Activated naive CD8-positive, alpha-beta T cell treated with anti-CD3 and anti-CD28 coated beads, Interleukin-2, amount 10 ng/mL, durations not matched to agents 7 days and 5 days (primary cell): ENCODE measurements at places on chromosomes 12 and 14. TPM values are rescaled to one million over a fixed set of nuclear protein-coding genes. Genes with fewer than 3 reads are reported as not detected.

GRCh38 chr14:56131865-56132833 lies 13.9 kb downstream of the PELI2 start:
- no peak for DNase-seq

DNA sequence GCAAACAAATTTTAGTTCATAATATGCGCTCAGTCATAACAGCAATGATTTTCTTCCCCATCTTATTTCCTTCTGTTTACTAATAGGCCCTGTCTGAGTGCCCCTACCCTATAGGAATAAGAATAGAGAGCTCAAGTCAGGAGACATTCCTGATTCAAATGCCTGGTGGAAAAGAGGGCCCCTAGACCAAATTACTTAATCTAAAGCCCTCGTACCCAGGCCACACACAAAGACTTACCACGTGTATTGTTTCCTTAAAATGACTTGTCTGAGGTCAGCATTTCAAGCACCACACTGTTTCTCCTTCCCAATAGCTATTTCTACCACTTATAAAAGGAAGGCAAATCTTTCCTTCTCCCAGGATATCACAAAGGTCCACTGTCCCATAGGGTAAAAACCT lies 314.9 kb upstream of the TMTC1 start:
- DNase-seq: no peak

DNA sequence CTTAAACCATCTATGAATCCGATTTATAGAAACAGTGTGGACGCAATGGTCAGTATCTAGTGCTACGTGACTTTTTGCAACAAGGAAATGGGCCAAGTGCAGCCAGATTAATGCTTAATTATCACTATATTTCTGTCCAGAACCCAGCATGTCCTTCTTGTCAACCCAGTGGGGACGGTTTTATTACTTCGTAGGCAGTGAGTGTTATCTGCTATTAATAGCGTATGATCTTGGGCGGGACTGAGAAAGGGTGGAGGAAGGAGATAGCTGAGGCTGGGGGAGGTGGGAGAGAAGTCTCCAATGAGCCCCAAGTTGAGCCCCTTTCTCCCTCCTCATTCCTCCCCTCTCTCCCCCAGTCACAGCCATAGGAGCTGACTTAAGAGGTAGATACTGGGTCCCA lies 59.7 kb upstream of the FAM222A start:
- DNase-seq: no peak

DNA sequence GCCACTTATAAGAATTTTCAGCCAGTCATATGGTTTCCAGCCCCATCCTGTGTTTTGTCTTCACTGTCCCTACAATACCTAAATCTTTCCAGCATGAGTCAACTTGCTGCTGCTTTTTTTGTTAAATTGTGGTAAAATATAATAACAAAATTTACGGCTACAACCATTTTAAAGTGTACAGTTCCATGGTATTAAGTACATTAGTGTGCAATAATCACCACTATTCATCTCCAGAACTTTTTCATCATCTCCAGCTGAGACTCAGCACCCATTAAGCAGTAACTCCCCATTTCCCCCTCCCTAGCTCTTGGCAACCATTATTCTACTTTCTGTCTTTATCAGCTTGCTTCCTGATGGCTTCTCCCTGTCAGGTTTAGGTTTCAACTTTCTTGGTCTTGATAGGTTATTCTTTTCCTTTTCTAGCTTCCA lies 39.1 kb downstream of the FRS2 start:
- DNase-seq: no peak

DNA sequence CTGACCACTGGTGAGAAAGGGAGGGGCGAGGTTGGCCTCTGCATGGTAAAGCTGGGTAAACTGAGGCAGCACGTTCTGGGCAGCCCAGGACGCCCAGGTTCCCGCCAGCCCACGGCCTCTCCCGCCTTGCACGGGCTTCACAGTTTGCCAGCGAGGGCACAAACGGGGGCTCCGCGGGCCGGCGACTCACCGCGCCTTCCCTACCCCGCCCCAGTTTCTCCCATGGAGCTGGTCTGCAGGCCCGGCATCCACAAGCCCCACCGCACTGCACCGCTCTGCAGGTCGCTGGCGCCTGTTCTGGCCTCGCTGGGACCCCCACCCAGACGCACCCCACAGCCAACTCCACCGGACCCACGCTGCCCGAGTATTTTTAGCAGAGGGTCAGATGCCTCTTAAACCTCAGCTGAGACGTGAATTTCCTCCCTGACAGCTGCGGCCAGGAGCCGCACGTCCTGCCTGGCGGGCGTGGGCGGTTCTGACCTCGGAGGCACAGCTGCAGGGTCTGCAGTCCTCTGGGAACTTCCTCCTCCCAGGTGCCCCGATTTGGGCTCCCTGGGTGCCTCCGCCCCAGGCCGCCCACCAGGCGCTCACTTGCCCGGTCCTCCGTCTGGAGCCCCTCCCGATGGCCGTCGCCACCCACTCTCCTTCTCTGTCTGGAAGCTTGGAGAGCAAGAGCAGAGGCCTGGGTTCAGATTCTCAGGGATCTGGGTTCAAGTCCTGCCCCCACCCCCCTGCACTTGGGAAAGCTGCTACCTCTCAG lies 29.5 kb upstream of the INF2 start:
- DNase-seq: no peak

DNA sequence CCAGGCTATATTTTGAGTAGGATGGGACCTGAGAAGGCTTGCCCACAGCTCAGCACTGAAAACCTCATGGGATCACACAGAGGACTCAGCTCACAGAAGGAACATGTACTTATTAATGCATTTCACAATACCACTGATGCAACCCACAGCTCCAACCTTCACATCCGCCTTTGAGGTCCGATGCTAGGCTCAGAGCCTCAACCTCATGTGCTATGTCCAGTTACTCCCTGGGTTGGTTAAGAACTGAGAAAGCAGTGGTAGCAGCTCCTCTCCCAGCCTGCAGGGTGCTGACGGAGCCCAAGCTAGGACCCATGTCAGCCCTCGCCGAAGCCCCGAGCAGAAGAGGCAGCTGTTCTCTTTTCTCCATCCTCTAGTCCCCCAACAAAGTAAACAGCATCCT lies 52.9 kb downstream of the SPTB start:
- DNase-seq: no peak

DNA sequence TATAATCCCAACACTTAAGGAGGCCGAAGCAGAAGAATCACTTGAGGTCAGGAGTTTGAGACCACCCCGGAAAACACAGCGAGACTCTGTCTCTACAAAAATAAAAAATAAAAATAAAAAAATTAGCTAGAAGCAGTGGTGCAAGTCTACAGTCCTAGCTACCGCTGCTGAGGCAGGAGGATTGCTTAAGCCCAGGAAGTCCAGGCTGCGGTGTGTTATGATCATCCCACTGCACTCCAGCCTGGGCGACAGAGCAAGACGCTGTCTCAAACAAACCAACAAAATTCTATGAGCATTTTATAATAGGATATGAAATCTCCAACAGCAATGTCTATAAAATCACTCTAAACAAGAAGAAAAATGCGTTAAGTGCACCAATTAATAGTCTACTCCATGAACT lies 75.3 kb downstream of the PPP1R12A start:
- no peak for DNase-seq

GRCh38 chr12:131364903-131365820 lies 345.7 kb upstream of the SFSWAP start:
- no peak for DNase-seq

DNA sequence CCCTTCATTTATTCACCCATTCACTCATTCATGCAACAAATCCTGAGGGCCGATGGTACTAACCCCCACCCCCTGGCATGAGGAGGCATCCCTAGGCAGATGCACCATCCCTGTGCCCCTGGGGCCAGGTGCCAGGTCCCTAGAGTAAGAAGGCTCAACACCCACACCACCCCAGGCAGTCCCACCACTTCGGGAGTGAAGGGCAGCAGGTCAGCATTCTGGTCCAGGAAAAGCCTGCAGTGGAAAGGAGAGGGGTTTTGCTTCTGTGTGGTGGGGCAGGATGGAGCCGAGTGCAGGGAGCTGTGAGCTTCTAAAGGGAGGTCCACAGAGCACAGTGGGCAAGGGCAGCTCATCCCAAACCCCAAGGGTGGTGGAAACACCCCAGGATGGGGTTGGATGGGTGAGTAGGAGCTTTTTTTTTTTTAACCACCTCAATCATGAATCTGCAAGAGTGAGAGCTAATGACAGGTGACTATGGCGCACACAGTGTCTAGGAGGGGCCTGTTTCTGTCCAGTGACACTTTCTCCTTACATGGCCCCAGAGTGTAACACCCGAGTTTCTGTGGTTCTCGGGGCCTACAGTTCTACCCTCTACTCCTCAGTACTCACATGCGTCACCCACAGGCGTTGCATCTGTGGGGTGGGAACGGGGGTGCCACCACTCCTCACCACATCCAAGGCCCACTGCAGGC lies 414.3 kb downstream of the TMEM121 start:
- no peak for DNase-seq

GRCh38 chr14:95419569-95419968 lies 96.9 kb downstream of the SYNE3 start:
- no peak for DNase-seq

- DNase-seq: no peak
These were observed 129.0 kb upstream of the HMGA2 start for GRCh38 chr12:65695113-65695865.

DNA sequence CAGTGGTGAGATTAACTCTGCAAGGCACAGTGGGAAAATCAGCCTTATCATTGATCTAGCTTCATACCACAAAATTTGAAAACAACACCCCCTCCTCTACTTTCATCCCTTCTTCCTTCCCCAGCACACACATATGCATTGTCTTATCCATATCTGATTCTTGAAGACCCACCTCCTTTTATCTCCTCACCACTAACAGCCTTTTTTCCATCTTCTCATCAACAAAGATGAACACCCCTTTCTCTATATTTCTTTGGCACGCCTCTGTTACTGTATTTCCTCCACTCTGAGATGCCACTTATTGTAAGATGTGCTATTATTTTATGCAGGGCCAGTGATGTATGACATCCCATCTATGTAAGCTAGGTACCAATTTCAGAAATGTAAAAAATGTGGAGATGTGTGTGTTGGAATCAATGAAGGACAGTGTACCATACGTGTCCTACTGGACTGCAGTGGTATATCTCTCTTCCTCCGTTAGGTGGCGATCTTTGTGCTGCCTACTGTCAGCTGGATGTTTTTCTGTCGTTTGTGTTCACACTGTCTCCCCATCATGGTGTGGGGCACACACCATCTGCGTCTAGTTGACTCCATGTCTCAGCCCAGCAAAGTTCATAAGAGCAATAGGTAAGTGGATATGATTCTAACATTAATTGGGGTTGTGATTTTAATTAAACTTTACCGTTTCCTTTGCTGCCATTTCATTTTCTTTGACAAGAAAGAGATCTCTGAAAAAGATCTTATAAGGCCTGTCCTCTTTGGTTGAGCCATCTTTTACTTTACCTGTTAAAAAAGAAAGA lies 24.0 kb downstream of the CCDC38 start:
- no peak for DNase-seq

- no peak for DNase-seq
These were observed 469.0 kb upstream of the FOXG1 start for GRCh38 chr14:28297559-28297958.

GRCh38 chr12:56661560-56661959 lies 15.8 kb upstream of the ATP5F1B start:
- no peak for DNase-seq

GRCh38 chr14:33685698-33686097 lies 265.2 kb downstream of the EGLN3 start:
- no peak for DNase-seq

GRCh38 chr12:52539083-52539820 lies 13.7 kb downstream of the KRT71 start:
- DNase-seq: no peak

DNA sequence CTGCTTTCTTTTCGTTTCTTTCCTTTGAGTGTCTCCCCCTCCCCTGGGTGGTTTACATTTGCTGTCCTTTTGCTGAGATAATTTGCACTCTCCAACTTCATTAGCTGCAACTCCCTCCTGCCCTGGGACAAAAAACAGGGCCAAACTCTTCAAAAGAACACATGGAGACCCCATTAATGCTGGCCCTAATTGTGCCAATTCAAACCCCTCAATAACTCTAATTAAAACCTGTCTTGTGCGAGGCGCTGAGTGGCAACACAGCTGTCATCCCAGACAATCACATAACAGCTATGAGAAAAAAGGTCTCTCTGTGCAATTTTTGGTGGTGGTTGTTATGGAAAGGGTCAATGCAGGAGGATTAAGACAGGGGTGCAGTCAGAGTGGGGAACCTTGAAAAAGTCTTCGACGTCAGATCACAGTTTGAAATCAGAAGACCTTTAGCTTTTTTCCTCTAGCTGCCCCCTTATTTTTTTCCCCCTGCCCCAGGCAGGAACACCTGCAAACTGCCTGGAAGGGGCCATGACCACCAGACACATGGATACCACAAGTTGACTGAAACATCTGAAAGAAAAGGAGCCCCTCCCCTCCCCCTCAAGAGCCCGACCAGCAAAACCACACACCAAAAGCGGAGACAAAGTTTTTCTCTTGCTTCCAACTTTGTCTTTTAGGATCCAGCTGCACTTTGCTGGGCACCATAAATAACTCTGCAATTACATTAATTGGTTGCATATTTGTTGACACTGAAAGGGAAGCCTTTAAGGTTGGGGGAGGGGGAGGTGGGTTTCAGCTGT lies 26.5 kb upstream of the SMOC1 start:
- DNase-seq: no peak

- no peak for DNase-seq
These were observed 18.4 kb downstream of the FGD6 start for GRCh38 chr12:95198914-95199313.

DNA sequence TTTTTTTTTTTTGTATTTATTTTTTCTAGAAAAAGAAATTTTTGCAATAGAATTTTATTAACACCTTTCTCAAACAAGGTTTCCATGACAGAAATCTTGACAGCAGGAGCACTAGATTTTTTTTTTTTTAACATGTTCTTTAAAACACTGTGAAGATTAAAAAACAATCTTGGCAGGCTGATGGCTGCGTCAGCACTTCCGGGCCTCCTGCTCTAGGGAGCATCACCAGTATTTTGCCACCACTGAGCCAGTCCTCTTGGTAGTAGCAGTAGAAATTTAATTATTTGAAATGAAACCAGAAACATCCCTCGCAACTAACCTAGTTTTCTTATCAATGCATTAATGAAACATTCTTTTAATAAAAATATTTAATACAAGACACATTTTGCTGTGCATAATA lies 99.6 kb downstream of the APAF1 start:
- DNase-seq: no peak

GRCh38 chr12:83793616-83794015 lies 1106.9 kb downstream of the TMTC2 start:
- DNase-seq: no peak

DNA sequence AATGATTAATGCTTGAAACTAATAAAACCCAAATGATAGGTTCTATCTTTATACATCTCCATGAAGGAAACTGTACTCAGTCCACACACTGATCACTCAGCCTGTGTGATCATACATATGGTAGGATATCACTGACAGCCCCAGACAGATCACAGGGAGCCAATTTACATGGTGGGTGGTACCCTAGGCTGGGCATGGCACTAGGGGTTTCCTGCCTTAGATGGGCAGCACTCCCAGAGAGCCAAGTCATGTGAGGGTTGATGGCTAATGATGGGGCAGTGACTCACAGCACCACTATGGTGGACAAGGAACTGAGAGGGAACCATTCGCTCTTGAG lies 89.6 kb upstream of the PTPRR start:
- no peak for DNase-seq

The CMA1 gene
- 0.51 TPM for total RNA-seq

The DNAI7 gene
- 0.14 TPM for total RNA-seq

The CCDC91 gene
- total RNA-seq: 33.9 TPM

The OR6C65 gene
- not detected for total RNA-seq

The TSHR gene
- total RNA-seq: 0.39 TPM

The GLI1 gene
- 0.54 TPM for total RNA-seq
